Nephron progenitor cell (in vitro differentiated cells): ENCODE measurements at places on chromosomes 7 and 10.

DNA sequence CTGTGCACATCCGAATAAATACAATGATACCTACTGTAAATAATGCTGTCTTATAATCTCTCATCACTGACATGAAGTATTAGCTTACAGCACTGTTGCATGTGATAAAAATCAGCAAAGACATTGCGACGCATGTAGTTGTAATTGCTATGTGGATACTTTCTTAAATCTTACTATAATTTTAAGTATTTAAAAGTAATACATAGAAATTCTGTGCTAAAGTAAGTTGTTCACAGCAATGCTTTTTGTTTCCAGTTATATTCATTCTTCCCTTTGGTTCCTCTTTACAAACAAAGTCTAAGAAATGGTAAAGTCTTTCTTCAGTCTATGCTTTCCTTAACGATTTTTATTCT is 113.7 kb upstream of the DGKB start:
- peaks cover 13% of the 10 kb centered on the region for H3K4me1 ChIP-seq
- H3K27me3 ChIP-seq: peaks cover 20% of the 10 kb centered on the region
- no peaks in the 10 kb centered on the region for H3K36me3 ChIP-seq
- no peak overlapping the region for H3K4me3 ChIP-seq
- no peak overlapping the region for H3K27ac ChIP-seq

DNA sequence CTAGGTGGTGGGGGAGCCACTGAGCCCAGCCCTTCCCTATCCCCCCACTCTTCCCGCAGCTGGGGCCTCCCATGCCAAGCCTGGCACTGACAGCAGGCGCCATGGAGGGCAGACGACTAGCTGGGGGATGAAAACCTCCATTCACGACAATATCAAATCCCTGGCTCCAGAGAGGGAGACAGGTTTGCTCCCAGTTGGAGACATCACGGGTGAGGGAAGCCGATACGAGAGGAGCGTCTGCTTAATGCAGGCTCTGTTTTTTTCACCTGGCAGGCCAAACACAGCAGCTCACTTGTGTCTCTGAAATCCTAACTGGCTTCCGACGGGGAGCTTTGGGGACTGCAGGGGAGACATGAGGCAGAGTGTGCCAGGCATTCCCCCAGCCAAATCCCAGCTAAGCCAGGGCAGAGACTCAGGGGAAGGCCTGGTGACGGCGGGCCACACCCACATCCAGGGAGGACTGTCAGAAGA is 307.4 kb upstream of the ZMIZ1 start:
- no peaks in the 10 kb centered on the region for H3K36me3 ChIP-seq
- peaks cover 79% of the 10 kb centered on the region for H3K4me1 ChIP-seq
- peaks cover 16% of the 10 kb centered on the region for H3K27me3 ChIP-seq

DNA sequence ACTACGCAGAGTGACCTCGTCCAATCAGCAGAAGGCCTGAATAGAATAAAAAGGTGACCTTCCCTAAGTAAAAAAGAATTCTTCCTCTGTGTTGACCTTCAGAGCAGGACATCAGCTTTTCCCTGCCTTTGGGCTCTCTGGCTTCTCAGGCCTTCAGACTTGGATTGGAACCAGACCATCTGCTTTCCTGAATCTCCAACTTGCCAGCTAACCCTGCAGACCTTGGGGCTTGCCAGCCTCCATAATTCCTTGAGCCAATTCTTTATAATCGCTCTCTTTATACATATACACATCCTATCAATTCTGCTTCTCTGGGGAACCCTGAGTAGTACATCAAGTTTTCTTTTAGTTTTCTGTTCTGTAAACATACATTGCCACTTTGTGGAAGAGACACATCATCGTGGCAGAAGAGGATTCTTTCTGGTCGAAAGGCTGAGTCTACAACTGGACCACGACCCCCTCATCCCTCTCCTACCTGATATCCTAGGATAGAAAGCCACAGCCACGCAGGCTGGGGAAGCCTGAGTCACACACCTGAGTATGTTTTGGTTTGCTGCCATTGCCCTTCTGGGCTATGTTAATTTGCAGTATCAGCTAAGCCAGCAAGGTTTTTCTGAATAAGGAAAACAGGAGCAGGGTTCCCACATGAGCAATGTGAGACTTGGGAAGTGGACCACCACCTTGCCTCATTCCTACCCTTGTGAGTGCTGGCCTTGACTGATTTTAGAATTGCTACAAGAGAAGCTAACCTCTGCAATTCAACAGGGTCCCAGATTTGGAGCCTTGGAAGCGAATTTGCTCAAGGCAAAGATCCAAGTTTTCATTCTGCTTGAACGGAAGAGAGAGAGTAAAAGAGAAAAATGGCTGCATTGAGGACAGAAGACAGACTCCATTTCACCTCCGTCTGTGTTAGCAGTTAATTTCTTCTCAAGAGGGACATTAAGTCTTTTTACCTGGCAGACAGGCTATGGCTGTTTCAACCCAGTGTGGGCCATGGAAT is 445.2 kb upstream of the FZD8 start:
- no peak overlapping the region for H3K27ac ChIP-seq
- H3K36me3 ChIP-seq: no peaks in the 10 kb centered on the region
- H3K4me1 ChIP-seq: no peaks in the 10 kb centered on the region
- H3K4me3 ChIP-seq: no peak overlapping the region
- no peak for DNase-seq

- peaks cover 58% of the 10 kb centered on the region for H3K4me1 ChIP-seq
- H3K4me3 ChIP-seq: no peak overlapping the region
- no peaks in the 10 kb centered on the region for H3K27me3 ChIP-seq
- peaks cover 8% of the 10 kb centered on the region for H3K36me3 ChIP-seq
These were observed 44.5 kb downstream of the FOXK1 start for GRCh38 chr7:4726566-4726965.

GRCh38 chr10:77409697-77410471 is 227.7 kb downstream of the KCNMA1 start:
- no peaks in the 10 kb centered on the region for H3K36me3 ChIP-seq
- H3K27me3 ChIP-seq: peaks cover 30% of the 10 kb centered on the region
- no peak for DNase-seq
- peaks cover 38% of the 10 kb centered on the region for H3K4me1 ChIP-seq
- H3K4me3 ChIP-seq: no peak overlapping the region

DNA sequence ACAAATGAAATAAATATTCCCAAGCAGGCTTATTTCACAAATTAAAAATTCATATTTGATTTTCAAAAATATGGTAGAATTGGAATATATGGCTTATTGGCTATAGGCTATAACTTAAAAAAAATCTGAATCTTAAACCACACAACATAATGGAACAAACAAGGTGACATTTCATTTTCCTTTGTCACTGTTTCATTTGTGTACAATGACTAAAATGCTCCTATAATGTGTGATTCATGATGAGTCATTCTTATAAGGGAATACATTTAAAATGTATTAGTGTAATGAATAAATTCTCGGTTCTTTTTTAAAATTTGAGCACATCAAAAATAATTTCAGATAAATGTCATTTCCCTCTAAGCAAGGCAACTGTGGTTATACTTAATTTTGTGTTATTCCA is 148.0 kb upstream of the ANK3 start:
- no peak overlapping the region for H3K4me3 ChIP-seq
- DNase-seq: no peak
- H3K27ac ChIP-seq: no peak overlapping the region
- H3K27me3 ChIP-seq: peaks cover 3% of the 10 kb centered on the region

DNA sequence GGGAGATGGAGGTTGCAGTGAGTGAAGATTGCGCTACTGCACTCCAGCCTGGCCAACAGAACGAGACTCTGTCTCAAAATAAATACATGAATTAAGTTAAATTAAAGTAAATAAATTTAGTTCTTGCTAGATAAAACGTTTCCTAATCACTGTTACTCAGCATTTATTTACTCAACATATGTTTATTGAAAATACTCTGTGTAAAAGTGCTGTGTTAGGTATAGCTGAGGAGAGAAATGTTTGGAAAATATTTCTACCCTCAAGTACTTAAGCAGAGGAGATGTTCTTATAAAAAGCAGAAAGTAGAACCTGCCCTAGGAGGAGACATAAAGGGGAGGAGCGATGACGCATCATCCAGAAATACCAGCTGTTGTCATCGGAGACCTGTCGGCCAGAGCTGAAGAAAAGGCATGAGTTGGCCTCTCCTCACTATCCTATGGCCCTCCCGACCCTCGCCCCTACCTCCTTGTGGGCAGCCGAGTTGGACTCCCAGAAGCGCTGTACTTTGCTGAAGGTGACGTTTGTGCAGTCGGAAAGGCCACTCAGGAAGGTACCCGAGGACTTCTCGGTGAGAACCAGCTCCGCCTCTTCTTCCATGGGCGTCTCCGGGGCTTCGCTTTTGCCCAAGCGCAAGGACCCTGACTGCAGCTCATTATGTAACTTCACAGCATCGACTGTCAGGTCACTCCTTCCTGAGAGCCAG is 1.1 kb downstream of the RRP12 start:
- H3K4me1 ChIP-seq: peaks cover 18% of the 10 kb centered on the region
- H3K27ac ChIP-seq: peak overlapping the region; percentile 94
- H3K36me3 ChIP-seq: peaks cover 12% of the 10 kb centered on the region
- H3K27me3 ChIP-seq: peaks cover 12% of the 10 kb centered on the region
- peak overlapping the region; percentile 92 for H3K4me3 ChIP-seq
- peak; percentile 32 for DNase-seq

- H3K4me1 ChIP-seq: peaks cover 37% of the 10 kb centered on the region
- H3K36me3 ChIP-seq: no peaks in the 10 kb centered on the region
- no peak overlapping the region for H3K4me3 ChIP-seq
- peaks cover 15% of the 10 kb centered on the region for H3K27me3 ChIP-seq
- DNase-seq: no peak
- no peak overlapping the region for H3K27ac ChIP-seq
These were observed 167.5 kb downstream of the PRKAG2 start for GRCh38 chr7:151709141-151710038.

- no peak overlapping the region for H3K4me3 ChIP-seq
- H3K27me3 ChIP-seq: no peaks in the 10 kb centered on the region
- H3K4me1 ChIP-seq: peaks cover 6% of the 10 kb centered on the region
These were observed 278.3 kb upstream of the SP8 start for GRCh38 chr7:21064698-21065648.

GRCh38 chr7:133121175-133121844 is 39.4 kb upstream of the CHCHD3 start:
- H3K4me1 ChIP-seq: no peaks in the 10 kb centered on the region
- no peak overlapping the region for H3K4me3 ChIP-seq
- no peak for DNase-seq
- H3K27ac ChIP-seq: no peak overlapping the region
- no peaks in the 10 kb centered on the region for H3K36me3 ChIP-seq

DNA sequence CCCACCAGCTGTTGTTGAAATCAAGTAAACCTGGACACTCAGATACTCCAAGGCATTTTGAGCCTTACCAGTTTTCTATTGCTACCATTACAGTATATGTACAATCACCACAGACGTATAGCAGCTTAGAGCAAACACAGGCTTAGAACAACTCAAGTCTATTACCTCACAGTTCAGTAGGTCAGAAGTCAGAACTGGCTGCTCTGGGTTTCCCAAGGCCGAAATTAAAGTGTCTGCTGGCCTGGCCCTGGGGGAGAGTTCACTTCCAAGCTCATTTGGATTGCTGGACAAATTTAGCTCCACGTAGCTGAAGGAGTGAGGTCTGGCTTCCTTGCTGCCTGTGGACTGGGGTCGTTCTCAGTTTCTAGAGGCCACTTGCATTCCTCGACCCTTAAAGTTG is 260.1 kb upstream of the LRRN3 start:
- no peak for DNase-seq
- peak overlapping the region; percentile 49 for H3K27ac ChIP-seq
- H3K36me3 ChIP-seq: no peaks in the 10 kb centered on the region
- H3K4me3 ChIP-seq: no peak overlapping the region
- H3K4me1 ChIP-seq: peaks cover 9% of the 10 kb centered on the region

GRCh38 chr7:52017802-52018679 is 701.4 kb upstream of the COBL start:
- H3K27me3 ChIP-seq: no peaks in the 10 kb centered on the region
- DNase-seq: peak; percentile 53
- H3K27ac ChIP-seq: no peak overlapping the region

DNA sequence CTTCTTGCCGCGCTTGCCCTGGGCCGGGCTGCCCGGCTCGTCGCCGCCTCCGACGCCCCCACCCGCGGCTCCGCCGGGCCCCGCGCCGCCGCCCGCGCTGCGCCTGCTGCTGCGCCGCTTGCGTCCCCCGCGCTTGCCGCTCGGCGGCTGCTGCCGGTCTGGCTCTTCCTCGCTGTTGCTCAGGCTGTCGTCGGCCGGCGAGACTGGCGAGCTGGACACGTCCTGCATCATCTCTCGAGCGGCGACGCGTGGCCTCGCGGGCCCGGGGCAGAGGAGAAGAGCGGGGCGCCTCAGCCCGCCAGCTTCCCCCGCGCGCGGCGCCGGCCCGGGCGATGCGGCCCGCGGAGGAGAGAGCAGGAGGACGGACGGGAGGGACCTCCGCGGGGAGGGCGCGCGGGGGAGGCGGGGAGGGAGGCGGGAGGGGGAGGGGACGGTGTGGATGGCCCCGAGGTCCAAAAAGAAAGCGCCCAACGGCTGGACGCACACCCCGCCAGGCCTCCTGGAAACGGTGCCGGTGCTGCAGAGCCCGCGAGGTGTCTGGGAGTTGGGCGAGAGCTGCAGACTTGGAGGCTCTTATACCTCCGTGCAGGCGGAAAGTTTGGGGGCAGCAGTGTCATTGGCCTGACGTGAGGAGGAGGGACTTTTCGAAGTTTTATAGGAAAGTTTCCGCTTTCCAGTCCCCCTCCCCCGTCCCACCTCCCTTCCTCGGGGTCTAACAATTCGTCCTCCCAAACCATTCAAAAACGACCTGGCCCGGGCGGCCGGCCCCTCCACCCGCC is at the start of gene TWIST1:
Gene TWIST1 (minus strand): TSS at position 546 of the 779 bp plus-strand sequence. CDS start 315 bp downstream, at position 231.
- H3K4me3 ChIP-seq: peak within 1 kb of the TSS; percentile 90
- peaks cover 83% of the 10 kb centered on the region for H3K27me3 ChIP-seq
- DNase-seq: peak; percentile 70
- peaks cover 67% of the 10 kb centered on the region for H3K4me1 ChIP-seq
- peaks cover 10% of the 10 kb centered on the region for H3K36me3 ChIP-seq

DNA sequence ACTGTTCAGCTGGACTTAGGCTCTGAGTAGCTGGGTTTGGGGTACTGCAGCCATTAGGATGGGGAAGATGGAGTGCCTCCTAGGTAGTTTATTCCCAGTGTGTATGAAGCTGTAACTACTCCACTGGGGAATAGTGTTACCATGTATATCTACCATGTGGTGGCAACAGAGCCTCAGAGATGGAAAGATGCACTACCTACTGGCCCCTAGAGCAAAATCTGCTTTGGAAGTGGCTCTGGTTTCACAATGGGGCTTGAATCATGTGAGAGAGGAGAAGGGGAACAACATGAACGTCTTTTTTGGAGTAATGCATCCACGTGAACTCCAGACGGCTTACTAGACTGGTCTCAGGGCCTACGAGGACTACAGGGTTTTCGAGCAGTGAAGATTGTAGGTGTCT is 167.3 kb downstream of the CALCR start:
- H3K27ac ChIP-seq: no peak overlapping the region
- H3K27me3 ChIP-seq: no peaks in the 10 kb centered on the region
- no peaks in the 10 kb centered on the region for H3K4me1 ChIP-seq
- no peak for DNase-seq
- no peaks in the 10 kb centered on the region for H3K36me3 ChIP-seq

DNA sequence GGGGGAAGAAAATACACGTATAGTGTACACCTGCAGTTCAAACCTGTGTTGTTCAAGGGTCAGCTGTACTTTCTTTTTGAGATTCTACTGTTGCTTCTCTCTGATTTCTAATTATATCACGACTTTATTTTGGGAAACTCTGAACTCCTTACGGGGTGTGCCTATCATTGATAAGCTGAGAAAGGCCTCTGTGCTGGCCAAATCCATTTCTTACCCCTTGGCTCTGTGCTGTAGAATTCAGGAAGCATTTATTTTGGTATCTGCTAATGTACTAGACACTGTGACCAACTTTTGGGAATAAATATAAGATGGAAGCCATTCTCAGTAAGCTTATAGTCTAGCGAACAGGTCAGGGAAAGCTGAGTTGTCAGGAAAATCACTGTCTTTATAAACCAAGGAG is 26.9 kb upstream of the RPA3 start:
- H3K36me3 ChIP-seq: no peaks in the 10 kb centered on the region
- H3K27ac ChIP-seq: no peak overlapping the region
- H3K27me3 ChIP-seq: peaks cover 3% of the 10 kb centered on the region
- no peak overlapping the region for H3K4me3 ChIP-seq
- DNase-seq: no peak
